ENCODE measurements at places on chromosomes 3 and 15. TPM values are rescaled to one million over a fixed set of nuclear protein-coding genes. Genes with fewer than 3 reads are reported as not detected.

DNA sequence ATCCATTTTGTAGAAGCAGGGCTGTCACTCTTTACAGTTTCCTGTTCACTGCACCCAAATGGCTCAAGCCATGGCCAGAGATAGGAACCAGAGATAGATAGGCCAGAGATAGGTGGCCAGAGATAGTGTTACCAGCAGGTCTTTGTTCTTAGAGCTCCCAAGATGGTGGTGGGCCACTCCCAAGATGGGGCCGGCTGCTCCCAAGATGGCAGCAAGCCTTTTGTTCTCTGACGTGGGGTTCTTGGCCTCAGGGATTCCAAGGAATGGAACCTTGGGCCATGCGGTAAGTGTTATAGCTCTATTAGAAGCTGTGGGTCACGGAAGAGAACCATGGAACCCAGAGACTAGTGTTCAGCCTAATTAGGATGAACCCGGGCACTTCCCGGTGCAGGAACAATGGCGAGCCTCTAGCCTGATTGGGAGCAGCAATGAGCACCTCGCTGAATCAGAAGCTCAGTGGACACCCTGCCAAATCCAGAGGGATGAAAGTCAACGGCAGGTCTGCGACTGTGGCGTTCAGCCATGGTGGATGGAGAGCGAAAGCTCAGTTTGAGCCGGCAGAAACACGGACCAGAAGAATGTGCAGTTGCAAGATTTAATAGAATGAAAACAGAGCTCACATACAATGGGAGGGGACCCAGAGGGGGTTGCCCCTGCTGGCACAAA, 45.0 kb upstream of the CD96 start:
- DNase-seq = no peak

DNA sequence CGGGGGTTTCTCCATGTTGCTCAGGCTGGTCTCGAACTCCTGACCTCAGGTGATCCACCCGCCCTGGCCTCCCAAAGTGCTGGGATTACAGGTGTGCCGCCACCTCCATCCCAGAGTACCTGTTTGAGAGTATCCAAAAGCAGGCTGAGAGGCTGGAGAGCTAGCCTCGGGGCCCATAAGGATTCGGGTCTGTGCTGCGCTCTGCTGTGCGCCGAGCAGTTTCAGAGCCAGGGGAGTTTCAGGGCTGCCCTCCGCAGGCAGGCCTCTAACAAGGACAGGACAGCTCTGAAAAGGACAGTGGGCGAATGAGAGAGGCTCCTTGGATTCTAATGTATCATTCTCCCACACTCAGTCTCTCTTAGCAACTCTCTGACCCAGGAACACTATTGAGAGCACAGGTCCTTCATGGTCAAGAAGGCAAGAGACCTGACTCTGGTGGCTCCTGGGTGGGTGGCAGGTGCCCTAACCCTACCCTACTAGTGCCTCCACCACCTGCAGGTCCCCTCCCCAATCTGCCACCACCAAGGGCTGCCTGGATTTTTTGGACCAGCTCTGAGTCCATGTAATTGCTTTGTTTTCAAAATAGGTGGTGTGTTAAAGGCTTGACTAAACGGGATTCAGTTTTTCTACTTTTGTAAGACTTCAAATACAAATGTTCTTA, 27.8 kb downstream of the MAGEF1 start:
- no peak for DNase-seq

GRCh38 chr3:150131663-150132062, 161.0 kb upstream of the PFN2 start:
- no peak for DNase-seq

Gene SNTN
- not detected for total RNA-seq

Gene NEO1
- 16.9 TPM for total RNA-seq

DNA sequence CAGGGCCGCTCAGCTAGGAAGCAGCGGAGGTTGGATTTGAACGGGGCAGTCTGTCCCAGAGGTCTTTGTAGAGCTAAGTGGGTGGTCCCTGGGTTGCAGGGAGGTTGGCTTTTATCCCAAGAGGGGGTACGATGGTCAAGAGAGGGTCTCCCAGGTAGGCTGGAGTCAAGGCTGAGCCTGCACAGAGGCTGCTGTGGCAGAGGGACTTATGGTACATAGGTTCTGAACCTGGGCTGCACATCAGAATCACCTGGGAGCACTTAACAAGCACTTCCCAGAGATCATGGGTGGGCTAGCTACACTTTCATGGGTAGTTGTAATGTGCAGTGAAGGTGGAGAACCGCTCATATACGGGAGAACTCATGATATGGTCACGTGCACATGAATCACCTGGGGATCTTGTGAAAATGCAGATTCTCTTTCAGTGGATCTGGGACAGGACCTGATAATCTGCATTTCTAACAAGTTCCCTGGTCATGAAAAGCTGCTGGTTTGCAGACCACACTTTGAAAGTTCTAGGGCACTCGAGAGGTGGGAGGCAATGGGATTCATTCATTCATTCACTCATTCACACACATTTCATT, 2.9 kb upstream of the RASGRF1 start:
- DNase-seq = no peak

Gene C3orf18
- 9.2 TPM for total RNA-seq

- DNase-seq = no peak
These were observed 311.1 kb upstream of the KCNH8 start for GRCh38 chr3:18837137-18837755.

- no peak for DNase-seq
These were observed 2.1 kb downstream of the GHRL start for GRCh38 chr3:10290481-10291176.

DNA sequence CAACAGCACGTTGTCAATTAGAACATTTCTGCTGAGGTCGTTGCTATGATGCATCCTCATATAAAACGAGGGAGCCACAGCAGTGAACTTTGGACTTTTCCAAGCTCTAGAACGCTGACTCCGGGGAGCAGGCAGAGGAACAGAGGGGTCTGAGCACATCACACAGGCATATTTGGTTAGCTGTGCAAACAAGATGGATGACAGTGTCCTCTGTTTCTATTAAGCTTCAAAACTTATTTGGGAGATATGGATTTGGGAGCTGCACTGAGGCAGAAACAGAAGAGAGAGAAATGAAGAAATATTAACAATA, 278.0 kb upstream of the TBL1XR1 start:
- no peak for DNase-seq

Data from omental fat pad (tissue), 4 donors.